CD4-positive, alpha-beta T cell treated with Interleukin-6 at 100 ng/mL for 8 hours (primary cell): ENCODE measurements at places on chromosomes 1 and 21.
A peak's percentile ranks its signal among the peaks of the same experiment; 100 is the strongest.

GRCh38 chr1:2528966-2529783, 888 bp downstream of the HES5 start:
- DNase-seq = peak; percentile 48

- no peak for DNase-seq
These were observed 1.3 kb upstream of the MTARC1 start for GRCh38 chr1:220785166-220786056.

GRCh38 chr1:16187748-16188401, 24.6 kb downstream of the ARHGEF19 start:
- peak; percentile 74 for DNase-seq

DNA sequence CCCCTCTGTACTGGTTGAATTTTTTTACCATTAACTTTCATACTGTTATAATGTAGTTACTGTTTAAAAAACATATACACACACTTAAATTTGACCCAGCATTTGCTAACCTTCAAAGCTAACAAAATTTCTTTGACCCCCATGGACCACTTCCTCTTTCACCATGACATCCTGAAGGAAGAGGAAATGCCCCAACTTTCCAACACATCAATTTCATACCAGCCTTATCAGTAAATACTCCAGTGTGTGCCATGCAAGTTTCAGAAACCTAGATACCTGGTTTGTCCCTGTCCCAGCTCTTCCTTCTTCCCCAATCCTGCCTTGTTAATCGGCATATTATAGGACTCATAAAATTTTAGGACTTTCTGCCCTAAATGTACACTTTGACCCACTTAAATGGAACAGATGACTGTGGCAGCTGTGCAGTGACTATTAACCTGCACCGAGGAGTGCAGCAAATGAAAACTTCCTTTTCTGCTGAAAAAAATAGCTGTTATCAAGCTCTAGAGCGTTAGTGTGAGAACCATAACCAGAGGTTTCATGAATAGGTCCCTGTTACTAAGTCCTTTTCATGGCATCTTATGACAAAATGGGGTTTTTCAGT, 54.1 kb downstream of the DTL start:
- DNase-seq = no peak

DNA sequence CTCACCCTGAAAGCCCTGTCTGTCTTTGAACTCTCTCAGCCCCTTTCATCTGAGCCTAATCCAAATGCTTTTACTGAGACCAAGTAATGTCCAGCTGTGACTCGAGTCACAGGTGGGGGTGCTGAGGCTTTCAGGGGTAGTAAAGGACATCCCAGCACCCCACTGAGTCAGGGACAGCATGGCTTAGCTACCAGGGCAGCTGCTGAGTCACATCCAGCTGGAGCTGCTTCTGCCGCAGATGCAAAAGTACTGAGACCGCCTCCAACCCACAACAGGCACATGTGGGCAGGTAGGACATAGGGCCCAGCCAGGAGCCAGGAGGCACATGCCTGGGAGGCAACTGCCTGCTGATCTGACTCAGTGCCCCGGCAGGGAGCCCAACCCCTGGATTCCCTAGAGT, 6.7 kb upstream of the VSIG8 start:
- no peak for DNase-seq

DNA sequence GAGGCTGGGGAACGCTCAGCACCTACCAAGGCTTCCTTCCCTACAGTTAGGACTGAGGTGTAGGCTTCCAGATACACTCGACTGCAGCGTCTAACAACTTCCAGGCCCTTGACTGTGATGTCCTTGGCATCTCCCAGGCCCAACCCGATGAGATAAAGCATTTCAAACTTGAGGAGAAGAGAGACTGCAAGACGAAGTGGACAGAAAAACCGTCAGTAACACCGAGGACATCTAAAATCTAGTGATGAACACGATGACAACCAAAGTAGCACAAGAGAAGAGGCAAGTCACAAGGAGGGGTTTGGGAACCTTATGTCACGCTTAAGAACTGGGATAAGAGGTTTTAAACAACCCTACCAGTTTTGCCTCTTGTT, 314 bp downstream of the DPH5 start:
- peak; percentile 4 for DNase-seq

GRCh38 chr21:28229814-28230213, 762.9 kb downstream of the LTN1 start:
- no peak for DNase-seq

DNA sequence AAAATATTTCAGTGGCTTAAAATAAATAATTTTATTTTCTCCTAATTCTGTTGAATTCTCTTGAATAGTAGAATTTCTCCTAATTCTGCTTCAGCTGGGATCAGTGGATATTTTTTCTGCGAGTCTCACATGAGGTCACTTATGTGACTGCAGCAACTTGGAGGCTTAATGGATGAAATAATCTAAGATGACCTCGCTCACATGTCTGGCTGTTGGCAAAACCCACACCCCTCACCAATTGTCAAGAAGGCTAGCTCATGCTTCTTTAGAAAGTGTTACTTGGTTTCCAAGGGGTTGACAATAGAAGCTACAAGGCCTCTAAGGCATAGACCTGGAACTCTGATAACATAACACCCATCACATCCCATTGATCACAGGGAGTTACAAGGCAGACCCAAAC, 156.9 kb upstream of the DPYD start:
- no peak for DNase-seq
